Chondrocyte (in vitro differentiated cells): ENCODE measurements at places on chromosomes 7 and 10. TPM values are rescaled to one million over a fixed set of nuclear protein-coding genes. Genes with fewer than 3 reads are reported as not detected.

AGBL3 gene
- total RNA-seq: 0.30 to 0.94 TPM (median 0.69 TPM) in 3 replicates

GRCh38 chr7:80182630-80183276, 48.1 kb downstream of the GNAI1 start:
- no peak for DNase-seq

- no peak for DNase-seq
Observed at GRCh38 chr10:88116971-88117626, 253.7 kb downstream of the PTEN start.

DNA sequence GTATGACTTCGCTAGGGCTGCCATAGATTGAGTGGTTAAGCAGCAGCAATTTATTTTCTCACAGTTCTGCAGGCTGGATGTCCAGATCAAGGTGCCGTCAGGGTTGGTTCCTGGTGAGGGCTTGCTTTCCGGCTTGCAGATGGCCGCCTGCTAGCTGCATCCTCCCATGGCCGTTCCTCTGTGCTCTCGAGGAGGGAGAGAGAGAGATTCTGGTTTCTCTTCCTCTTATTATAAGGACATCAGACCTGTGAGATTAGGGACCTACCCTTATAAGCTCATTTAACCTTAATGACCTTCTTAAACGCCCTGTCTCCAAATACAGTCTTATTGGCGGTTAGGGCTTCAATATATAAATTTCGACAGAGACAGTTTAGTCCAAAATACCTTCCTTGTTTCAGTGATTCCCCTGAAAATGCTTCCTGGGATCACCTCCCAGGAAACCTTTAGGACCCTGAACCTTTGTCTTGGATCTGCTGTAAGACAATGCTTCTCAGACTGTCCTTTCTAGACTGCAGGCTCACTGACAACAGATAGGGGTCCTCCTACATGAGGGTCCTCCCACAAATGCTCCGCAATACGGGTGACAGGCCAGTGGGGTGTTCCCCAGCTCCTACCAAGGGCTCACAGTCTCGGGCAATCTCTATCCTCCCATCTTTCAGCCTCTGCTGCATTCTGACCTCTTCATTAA, 82.5 kb upstream of the BAIAP2L1 start:
- peak; percentile 18 for DNase-seq

- DNase-seq: no peak
Observed at GRCh38 chr10:43945094-43945730, 296.5 kb upstream of the ZNF32 start.

GRID1 gene
- total RNA-seq: 0.60 to 2.2 TPM (median 0.62 TPM) in 3 replicates

- no peak for DNase-seq
Observed at GRCh38 chr10:69504576-69505250, 53.4 kb downstream of the TSPAN15 start.

- no peak for DNase-seq
Observed at GRCh38 chr10:91220954-91221675, 652 bp downstream of the PCGF5 start.
